ENCODE measurements at places on chromosomes 3 and 15. TPM values are rescaled to one million over a fixed set of nuclear protein-coding genes. Genes with fewer than 3 reads are reported as not detected.

- ATAC-seq: no peak
Measured at GRCh38 chr3:138030734-138031280, 20.8 kb downstream of the CLDN18 start.

DNA sequence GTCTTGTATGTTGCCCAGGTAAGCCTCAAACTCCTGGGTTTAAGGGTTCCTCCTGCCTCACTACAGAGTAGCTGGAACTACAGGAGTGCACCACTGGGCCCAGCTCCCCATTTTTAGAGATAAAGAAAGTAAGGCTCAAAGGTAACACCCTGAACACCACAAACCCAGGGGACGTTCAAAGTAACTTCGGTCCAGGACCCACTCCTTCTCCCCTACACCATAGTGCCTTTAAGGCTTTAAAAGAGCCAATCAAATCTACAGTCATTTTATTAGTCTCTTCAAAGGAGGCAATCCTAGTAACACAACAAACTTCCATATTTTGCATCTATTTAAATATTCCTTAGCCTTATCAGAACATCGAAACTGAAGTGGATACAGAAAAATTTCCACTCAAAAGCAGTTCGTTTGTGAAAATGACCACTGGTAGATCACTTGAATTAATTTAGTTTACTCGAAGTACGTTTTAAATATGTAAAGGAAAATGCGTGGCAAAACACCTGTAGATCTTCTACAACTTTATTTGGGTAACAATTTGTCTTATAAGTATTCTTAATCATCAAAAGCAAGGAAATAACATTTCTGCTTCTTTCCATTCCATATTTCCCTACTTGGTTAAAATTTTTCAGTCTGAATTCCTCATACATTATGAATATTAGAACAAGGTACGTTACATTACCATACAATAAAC is 1.8 kb downstream of the STAG1 start:
- ATAC-seq: no peak

- ATAC-seq: no peak
Measured at GRCh38 chr3:10940106-10940505, 52.4 kb upstream of the SLC6A1 start.

- ATAC-seq: no peak
Measured at GRCh38 chr3:18751514-18751913, 326.4 kb upstream of the SATB1 start.

DNA sequence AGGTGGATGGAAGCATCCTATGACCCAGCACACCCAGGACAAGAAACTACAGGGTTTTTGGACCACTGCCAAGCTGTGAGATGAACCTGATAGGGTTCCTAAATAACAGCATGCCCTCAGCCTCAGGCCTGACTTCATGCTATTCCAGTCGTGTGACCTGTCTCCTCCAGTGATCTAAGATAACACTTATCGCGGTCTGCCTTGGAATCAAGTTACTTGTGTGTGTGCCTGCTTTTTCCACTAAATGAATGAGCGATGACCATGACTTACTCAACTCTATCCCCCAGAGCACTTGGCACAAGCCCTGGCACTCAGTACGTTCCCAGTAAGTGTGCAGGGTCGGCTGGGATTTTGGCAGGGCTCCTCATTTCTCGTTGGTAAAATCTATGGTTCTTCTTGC is 172.7 kb upstream of the TP63 start:
- no peak for ATAC-seq

DNA sequence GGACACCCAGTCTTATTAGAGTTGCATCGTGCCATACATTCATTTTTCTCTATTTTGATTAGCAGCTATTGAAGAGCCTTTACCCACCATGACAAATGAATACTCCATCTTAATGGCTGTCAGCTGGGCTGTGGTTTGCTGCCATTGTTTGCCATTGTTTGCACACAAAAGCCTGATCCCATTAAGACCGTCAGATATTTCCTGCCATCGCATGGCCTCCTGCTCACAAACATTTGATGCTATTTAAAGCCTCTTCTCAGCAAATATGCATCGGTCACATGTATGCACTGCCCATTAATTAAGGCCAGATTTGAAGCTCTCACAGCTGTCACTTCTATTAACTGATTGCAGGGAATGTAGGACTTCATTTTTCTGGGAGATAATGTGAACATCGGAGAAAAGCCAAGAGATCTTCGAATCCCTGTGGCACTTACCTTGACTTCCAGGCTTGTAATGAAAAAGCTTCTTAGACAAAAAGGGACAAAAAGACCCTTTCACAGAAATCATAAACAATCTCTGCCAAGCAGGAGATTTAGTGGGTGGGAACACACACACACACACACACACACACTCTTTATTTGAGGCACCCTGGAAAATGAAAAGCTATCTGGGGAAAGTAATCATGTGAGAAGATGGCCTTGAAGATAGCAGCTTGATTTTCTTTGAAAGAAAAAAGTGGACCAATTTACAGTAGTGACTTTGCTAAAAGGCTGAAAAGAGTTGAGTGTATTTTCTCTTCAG is 175.4 kb upstream of the NR2E3 start:
- ATAC-seq: no peak

- no peak for ATAC-seq
Measured at GRCh38 chr3:32816439-32817256, 1.1 kb upstream of the TRIM71 start.

DNA sequence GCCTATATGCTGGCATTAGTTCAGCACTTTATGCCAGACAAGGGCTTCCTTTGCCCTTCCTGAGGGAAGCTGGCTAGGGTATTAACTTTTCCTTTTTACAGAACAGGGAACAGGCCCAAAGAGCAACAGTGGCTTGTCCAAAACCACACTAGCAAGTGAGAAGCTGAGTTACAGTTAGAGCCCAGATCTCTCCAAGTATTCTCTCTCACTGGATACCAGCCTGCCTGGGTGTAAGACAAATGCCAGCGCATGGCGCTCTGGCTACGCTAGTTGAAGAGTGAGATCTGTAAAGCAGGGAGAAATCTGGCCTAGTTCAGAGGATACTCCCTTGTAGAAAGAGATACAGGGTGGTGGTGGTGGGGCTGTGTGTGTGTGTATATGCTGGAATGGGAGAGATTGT is 38.4 kb downstream of the RAB11A start:
- ATAC-seq: no peak

DNA sequence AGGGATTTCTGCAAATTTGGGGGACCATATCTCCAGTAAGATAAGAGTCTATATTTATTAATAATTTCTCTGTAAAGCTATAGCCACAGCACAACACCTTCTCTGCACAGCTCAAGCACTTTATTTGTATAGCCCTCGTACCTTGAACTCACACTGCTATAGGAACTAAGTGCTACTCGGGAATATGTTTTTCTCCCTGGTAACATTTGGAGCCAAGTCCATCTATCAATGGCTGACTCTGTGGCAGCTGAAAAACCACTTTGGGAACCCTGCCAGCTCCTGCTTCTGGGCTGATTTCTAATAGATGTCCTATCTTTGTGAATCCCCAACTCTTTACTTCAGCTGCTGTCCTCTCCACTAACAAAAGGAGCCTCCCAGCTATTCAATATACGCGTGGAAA is 298.5 kb downstream of the GBE1 start:
- no peak for ATAC-seq

DNA sequence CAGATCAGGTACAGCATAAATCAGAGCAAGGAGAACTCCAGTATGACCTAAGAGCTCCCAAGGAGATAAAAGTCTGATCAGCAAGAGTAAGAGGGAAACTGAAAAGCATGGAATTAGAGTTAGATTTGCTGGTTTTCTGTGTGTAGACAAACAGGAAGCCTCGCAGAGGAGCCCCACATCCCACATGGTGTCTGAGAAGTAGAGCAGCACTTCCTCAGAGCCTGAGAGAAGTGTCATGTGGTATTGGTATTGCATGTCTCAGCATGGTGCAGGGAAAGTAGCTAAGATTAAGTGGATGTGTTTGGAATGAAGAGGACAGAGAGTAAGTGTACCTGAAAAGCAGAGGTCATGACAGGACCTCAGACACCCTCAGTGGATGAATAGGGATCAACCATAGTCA is 175.4 kb upstream of the GBE1 start:
- no peak for ATAC-seq

The PDIA3 gene
- 102 TPM for total RNA-seq

GRCh38 chr15:69015591-69015990 is 1.1 kb downstream of the NOX5 start:
- ATAC-seq: no peak

GRCh38 chr3:45109771-45110508 is 36.2 kb downstream of the CDCP1 start:
- no peak for ATAC-seq

The GOLGA8H gene
- total RNA-seq: 0.46 TPM

- ATAC-seq: no peak
Measured at GRCh38 chr15:87224404-87224803, 1032.1 kb downstream of the NTRK3 start.

- ATAC-seq: no peak
Measured at GRCh38 chr3:12342151-12342550, 53.3 kb downstream of the PPARG start.

DNA sequence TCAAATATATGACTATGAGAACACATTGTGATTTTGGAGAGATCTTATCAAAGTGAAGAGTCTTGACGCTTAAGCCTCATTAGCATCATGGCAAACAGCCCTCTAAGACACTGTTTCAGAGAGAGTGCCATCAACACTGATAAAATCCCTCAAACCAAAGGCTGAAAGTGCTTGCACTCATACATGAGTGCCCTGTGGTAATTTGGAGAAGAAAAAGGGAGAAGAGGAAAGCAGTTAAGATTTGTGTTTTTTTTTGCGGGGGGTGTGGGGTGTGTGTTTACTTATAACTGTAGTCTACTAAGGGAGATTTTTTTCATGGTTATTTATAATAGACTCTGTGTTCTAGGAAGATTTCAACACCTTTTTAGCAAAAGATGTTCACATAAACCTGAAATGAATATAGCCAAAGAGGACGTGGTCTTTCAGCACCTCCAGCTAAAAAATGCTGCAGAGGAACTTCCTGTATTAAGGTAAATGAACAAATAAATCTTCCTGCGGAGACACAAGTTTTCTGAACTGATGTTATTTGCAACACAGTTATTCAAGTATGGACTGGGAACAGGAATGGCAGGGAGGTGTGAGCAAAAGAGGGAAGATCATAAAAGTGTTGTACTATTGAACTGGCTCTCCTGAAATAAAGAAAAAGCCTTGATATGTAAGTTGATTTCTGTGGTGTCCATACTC is 81.9 kb upstream of the TGFBR2 start:
- no peak for ATAC-seq
